Inflammatory macrophage treated with lipopolysaccharide for 4 hours (primary cell): ENCODE measurements at places on chromosomes 2 and 18.

DNA sequence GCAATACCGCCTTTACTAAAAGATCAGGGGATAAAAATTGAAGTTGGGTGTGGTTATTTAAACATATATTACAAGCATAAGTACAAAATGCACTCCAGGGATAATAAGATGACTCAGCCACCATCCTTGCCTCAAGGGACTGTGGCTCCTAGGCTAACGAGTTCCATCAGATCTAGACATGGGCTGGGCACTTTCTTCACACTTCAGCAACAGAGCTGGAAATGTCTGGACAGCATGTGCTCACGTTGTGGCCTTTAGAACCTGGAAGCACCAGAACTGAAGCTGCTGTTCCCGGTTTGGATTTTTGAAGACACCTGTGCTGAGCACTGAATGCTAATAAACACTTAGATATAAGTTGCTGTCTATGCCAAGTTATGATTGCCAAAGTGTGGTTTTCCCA is 384.2 kb upstream of the SALL3 start:
- no peak for DNase-seq

GRCh38 chr2:6896930-6897759 is 19.6 kb downstream of the RSAD2 start:
- DNase-seq = peak; percentile 47

DNA sequence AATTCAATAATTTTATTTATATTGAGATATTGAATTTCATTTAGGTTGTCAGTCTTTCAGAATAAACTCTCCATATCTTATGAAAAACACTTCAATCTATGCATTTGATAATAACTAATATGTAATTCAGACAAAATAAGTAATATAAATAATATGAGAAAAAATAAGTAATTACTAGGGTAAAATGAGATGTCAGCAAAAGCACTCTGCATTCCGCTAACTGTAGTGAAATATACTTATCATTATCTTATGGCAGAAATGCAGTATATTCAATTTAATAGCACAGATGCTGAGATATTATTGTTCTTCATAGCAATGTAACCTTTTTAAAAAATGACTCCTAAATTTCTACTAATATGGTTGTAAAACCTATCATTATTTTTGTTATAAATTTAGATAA is 606.2 kb upstream of the VRK2 start:
- no peak for DNase-seq

- DNase-seq = no peak
Measured at GRCh38 chr18:57635003-57635822, 13.6 kb upstream of the NARS1 start.

DNA sequence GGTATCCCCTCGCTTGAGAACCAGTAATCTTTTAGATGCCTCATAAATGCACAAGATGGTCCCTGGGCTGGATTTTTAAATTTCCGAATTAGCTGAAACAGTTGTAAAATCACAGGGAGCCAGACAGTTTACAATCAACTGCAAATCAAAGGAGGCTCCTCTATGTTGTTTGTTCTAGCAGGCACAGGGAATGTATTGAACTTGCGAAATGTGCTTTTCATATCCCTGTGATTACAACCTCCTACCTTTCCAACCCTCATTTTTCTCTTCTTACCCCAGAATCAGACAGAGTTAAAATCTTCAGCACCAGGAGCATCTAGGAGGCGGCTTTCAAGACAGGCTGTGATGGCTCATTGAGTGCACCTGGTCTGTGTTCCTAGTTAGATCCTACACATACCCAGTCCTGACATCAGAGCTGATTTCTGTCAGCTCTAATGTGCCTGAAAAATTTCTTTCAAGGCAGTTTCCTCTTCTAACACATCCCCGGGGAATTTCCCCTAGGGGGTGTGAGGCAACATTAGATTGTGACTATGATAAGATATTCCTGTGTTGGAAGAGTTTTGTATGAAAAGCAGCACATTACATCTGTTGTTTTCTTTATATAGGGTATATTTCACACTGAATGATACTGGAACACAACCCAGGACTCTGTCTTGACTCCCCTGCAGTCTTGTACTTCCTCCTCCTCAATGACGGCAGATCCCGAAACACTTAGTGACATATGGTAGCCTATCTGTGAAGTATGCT is 17.9 kb upstream of the CAVIN2 start:
- DNase-seq = peak; percentile 80

DNA sequence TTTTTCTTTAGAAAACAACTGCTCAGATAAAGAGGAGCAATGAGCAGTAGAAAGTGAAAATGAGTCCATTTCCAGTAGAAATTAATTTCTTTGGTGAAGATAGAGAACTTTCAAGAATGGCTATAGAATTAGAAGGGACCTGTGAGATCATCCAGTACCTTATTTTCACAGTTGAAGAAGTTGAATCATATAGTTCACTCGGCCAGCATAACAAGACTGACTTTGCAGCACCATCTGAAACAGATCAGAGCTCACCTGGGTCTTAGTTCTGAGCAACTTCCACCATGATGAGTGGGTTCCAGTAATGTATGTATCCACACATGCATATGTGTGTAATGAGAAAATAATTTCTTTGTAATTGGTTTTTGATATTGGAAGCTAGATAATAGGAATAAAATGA is 58.6 kb downstream of the CERS6 start:
- no peak for DNase-seq

- DNase-seq = peak; percentile 30
Measured at GRCh38 chr2:26597197-26597596, 44.0 kb downstream of the CIB4 start.

DNA sequence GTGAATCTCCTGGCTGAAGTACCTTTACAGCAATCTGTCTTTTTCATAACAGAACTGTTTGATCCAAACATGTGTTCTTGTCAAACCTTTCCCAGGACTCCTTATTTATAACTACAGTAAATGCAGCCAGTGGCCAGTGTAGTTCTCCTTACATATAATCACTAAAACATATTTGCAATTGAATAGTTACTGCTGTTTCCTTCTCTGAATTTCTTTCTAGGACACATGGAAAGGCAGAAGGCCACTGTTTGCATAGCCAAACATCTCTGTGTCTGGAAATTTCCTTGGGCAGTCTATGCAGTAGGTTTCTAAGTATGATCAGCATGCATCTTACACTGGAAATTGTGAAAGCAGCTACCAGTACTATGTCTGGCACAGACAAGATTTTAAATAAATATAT is 57.4 kb upstream of the COL3A1 start:
- no peak for DNase-seq

DNA sequence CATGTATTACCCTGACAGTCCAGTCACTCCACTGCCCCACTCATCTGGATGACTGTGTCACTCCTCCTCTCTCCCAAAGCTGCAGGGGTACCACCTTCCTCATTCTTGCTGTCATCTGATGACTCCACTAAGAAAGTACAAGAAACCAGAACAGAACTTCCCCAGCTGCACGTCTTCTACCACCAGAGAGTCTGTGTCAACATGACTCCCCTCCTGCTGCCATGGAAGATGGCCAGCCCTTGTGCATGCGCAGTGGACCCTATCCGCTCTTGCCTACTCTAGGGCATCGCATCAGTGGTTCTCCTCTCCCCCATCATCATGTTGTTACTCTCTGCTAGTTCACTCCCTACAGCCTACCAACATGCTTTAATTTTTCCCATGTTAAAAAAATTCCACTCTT is 14.5 kb upstream of the ST8SIA3 start:
- DNase-seq = no peak

DNA sequence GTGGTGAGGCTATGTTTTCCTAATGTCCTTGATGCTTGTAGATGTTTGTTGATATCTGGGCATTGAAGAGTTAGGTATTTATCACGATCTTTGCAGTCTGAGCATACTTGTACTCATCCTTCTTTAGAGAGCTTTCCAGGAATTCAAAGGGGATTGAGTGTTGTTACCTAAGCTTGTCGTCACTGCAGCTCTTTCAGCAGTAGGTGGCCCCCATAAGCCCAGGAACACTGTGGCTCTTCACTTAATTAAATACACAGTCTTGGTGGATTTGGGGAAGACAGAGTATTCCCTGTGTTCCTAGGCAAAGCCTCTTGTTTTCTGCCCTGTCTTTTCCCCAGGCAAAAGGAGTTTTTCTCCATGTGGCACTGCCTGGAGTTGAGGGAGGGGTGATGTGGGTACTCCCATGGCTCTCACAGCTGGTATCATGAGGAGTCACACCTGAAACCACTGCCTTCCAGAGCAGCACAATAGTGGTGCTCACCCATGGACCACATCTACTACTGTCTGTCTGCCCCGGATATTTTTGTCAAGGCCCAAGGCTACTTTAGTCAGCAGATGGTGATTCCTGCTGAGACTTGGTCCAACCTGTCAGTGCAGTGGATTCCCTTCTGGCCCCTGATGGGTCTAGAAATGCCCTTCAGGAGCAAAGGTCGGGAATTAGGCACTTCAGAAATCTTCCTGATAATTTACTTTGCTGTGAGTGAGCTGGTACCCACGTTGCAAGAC is 95.7 kb downstream of the GALNT13 start:
- no peak for DNase-seq

DNA sequence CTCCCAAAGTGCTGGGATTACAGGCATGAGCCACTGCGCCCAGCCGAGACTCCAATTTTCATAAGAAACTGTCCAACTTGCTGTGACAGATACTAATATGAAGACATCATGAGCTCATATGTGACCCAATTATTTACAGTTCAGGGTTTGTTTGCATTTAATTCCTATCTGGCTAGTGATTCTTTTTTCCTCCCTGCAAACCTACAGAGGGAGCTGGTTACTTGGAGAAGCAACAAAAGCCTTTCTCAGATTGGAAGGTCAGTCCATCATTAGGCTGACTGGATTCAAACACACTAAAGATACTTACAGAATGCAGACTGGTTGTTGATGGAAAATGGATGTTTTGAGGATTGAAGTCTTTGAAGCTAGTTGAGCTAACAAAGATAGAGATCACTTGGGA is 176.4 kb downstream of the ANKRD44 start:
- no peak for DNase-seq

DNA sequence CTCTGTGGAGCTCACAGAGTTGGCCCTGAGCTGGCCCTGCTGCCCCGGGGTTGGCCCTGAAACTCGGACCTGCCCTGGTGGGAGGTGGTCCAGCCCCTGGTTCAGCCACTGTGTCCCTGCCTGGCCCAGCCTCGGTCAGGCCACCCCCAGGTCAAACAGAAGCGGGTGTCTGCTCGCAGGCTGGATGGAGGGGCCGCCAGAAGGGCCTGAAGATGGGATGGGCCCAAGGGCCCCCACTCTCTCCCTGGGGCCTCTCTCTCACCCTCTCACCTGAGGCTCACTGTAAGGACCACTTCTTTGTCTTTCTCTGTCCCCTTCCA is 25.1 kb upstream of the B3GNT7 start:
- no peak for DNase-seq

DNA sequence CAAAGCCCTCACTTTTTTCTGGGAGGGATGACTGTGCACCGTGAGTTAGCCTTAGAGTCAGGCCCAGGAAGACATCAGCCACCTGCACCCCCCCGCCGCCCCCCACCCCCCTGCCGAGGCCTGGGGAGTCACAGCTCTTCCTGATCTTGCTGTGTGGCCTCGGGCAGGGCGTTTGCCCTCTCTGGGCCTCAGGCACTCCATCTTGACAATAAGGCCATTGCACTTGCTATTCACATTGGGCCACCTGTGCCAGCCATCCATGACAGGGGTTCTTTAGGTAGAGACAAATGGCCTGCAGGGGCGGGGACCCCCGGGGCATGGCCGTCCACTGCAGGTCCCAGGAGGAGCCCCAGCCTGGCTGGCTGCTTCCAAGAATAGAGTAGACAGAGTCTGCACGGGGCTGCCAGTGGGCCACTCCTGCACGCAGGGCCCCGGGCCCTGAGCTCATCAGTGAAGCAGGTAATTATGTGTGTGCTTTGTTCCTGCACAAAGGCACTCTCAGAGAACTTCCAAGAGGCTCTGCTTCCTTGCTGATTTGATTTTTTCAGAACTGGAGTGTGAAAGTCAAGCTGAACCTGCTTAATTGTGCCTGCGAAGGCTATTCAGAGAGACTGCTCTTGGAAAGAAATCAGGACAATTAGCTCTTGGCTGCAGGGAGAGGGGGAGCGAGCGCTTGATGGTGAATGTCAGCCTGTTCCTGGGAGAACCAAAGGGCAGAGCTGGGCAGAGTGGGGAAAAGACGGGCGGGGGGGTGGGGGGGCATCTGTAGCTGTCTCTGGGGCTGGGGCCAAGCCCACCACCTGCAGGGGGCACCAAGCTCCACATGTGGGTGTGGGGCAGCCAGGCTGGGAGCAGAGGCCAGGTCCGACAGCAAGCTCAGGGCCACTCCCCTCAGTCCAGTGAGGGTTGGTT is 40.3 kb downstream of the RRM2 start:
- DNase-seq = no peak
